ENCODE measurements at places on chromosomes 7 and 10.

DNA sequence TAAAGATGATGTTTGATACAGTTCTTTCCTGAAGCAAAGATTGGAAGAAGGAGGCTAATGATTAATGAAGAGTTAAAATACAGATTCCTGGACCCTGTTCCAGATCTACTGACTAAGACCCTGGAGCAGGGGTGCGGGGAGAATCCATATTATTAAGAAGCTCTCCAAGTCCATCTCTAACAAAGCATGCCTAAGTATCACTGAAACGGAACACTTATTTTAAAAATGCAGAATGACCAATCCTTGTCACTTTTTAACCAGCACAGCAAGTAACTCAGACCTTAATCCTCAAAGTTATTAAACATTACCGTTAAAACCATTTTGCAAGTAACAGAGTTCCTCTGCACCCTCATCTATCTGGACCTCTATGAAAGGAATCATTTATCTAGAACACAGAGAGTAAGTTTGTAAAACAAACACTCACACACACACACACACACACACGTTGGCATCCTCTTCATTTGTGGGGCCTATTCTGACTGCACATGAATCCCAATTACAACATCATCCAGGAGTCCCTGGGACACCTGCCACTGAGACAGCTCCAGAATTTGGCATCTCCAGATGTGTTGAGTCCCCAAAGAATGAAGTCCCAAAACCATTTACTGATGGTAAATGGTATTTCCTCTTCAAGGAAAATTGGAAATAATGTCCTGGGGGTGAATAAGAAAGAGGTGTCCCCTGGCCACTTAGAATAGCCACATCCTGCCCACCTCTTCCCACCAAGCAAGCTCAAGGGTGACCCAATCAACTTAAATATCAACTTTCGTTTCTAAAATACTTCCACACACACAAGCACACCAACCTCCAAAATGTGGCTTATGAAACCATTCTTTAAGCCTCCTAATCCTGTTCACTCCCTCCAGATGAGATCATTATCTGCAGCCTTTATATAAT, 117.5 kb downstream of the PARD3 start:
- no peak for DNase-seq

DNA sequence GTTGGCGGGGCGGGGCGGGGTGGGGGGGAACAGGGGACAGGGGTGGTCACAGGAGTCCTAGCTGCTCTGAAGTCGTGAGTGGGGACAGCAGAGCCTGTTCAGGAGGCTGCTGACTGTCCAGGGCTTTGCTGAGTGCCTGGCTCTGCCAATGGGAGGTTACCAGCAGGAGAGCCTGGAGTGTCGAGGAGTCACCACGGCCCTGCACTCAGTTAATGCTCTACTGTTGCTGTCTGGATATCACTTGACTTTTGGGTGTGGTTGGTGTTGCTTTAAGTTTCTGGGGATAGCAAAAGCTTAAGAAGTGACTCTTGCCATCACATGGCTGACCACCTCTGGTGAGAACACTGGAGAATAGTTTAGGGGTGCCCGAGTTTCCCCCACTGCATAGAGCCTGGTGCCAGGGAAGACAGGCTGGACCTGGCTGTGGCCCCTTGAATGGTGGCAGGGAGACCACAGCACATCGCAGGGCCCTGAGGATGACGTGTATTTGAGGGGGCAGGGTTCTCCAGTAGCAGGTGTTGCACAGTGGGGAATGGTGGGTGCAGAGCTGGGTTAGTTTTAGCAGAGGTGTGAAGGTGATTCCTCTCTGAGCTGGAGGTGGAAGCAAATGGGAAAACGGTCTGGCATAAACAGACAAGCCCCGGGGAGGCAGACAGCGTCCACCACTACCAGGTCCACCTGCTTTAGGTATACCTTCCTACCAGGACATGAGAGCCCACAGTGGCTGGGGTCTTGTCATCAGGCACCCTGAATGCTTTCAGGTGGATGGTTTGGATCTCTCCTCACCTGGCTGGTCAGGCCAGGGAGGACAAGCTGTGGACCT, 54.2 kb upstream of the CAMK2B start:
- no peak for DNase-seq

- DNase-seq: no peak
These were observed 46.8 kb downstream of the HIPK2 start for GRCh38 chr7:139730746-139731612.

- no peak for DNase-seq
These were observed 70.9 kb downstream of the PKD1L1 start for GRCh38 chr7:47877336-47877735.

DNA sequence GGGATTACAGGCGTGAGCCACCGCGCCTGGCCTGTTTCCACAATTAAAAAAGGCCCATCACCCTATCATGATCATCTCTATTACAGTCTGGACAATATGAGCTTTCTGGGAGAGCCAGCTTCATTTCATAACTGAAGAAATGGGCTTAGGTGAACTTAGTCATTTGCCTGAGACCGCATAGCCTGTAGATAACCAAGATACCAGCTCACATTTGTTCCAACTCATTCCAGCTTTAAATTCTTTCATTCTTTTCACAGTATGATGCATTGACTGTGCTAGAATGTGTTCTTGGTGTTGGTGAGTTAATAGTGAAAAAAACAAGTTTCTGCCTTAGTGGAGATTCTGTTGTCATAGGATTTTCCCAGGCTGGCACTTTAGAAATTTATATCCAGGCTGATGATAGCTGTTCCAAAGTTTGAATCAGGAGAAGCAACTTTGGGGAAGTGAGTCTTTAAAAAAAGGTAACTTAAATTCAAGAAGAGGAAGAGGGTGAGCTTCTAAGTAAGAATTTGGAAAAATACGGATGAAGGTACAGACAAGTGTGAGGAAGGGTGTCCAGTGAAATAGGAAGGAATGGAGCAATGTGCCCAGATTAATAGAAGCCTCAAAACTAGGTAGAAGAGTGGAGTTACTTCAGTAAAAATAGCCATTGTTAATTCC, 2.1 kb upstream of the H2AZ2 start:
- no peak for DNase-seq

GRCh38 chr7:34070511-34071323, 165.4 kb downstream of the BMPER start:
- DNase-seq: no peak

GRCh38 chr7:90094030-90094429, 60.2 kb upstream of the STEAP1 start:
- DNase-seq: no peak

DNA sequence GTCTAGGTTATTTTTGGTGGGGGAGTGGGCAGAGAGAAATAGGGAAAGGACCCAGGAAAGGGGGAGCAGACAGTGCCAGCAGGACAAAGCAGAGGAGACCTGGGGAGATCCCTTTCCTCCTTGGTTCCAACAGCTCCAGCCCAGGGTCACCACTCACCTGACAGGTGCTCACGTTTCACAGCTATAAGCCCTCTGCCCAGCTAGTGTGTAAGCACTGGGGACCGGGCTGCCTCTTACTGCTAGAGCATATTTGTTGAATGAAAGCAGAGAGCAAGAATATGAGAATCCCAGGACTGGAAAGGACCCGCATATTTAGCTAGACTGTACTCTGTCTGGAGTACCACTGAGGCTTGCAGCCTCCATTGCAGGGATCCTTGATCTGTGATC, 6.7 kb downstream of the ZCCHC24 start:
- DNase-seq: no peak

DNA sequence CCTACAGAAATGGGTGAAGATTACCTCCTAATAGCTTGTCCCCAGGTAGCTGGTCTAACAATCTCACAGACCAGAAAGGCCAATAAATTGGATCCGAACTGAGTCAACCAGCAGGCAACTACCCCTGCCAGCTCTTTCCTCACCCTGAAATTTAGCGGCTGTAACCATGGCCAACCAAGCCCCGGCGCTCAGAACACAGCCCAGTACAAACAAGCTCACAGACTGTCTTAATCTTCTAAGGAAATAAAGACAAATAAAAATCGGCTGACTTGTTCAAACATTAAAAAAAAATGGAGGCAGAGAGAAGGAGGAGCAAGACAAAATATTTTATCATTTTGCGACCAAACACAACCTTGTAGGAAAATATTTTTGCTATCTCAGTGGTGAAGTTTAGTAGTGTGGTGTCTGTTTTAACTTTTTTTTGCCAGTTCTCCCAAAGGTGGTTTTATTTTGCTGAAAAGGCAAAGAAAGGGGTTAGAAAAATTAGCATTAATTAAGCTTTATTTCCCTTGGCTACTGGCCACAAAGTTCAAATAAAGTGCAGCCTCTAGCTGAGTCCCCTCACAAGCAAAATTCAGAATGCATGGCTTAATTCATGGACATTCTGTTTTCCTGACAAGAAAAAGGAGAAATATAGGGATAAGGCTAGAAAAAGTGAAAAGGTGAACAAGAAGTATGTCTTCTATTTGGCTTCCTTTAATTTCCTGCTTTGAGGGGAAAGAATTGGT, 313.0 kb upstream of the NPVF start:
- no peak for DNase-seq

GRCh38 chr10:101934686-101935305, 91.2 kb upstream of the KCNIP2 start:
- no peak for DNase-seq

GRCh38 chr10:130941886-130942285, 369.6 kb downstream of the TCERG1L start:
- no peak for DNase-seq

- no peak for DNase-seq
These were observed 285.8 kb upstream of the COBL start for GRCh38 chr7:51602376-51602775.

DNA sequence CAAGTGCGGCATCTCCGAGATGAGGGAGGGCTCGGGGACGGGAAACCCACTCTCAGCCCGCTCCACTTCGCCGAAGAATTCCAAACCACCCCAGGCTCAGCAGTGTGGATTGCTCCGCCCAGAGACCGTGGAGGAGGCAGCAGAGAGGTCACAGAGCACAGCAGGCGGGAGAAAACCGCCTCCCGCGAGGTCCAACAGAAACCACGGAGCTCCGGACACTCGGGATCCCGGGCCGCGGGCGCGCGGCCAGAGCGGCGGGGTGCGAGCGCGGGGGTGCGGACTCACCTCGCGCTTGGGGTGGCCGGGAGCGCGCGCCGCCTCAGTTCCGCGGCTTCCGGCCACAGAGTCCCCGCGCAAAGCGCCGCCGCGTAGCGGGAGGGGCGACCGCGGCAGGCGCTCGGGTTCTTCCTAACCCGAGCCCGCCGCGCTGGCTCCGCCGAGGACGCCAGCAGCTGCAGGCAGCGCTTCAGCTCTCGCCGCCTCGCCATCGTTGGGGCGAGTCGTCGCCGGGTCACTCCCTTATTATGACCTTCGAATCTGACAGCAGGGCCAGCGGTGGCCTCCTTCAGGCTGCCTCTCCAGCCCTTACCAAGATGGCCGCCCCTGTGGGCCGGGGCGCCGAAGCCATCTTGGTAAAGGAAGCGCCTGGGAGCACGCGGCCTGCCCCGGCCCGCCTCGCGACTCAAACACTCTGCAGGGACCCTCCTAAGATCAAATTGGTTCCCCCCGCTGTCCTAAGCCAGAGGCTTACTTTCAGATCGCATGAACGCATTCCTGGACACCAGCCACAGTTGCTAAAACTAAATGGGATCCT, at the start of gene NAPEPLD:
NAPEPLD (minus strand) TSS at position 106 of the 814 bp plus-strand sequence. CDS start 20,323 bp downstream, outside the sequence.
- peak; percentile 69 for DNase-seq

DNA sequence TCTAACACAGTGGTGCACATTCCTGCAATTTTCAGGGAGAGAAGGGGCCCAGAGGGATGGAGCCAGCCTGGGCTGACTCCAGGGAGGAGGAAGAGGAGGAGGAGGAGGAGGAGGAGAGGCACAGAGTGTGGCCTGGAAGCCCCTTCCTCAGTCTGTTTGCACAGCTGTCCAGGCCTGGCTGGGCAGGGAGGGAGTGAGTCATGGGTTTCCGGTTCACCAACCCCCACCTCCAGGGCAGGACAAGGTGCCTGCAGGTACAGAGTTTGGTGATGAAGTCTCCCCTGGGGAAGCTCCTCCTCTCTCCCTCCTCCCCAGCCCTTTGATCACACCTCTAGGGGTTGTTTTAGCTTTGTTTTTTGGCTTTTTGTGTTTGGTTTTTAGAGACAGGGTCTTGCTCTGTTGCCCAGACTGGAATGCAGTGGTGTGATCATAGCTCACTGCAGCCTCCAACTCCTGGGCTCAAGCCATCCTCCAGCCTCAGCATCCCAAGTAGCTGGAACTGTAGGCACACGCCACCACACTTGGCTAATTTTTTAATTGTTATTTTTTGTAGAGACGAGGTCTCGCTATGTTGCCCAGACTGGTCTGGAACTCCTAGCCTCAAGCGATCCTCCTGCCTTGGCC, 77.5 kb upstream of the CUX1 start:
- no peak for DNase-seq

GRCh38 chr7:5699467-5700384, 81.7 kb downstream of the RNF216 start:
- no peak for DNase-seq

DNA sequence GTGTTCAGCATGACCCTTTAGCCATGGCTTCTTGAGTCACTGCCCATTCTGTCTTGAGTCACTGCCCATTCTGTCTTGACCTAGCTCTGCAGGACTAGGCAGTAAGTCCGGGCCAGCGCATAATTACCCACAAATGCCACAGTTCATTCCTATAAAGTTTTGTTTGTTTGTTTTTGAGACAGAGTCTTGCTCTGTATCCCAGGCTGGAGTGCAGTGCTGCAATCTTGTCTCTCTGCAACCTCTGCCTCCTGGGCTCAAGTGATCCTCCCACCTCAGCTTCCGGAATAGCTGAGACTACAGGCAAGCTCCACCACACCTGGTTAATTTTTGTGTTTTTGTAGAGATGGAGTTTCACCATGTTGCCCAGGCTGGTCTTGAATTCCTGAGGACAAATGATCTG, 32.7 kb upstream of the TARP start:
- no peak for DNase-seq

DNA sequence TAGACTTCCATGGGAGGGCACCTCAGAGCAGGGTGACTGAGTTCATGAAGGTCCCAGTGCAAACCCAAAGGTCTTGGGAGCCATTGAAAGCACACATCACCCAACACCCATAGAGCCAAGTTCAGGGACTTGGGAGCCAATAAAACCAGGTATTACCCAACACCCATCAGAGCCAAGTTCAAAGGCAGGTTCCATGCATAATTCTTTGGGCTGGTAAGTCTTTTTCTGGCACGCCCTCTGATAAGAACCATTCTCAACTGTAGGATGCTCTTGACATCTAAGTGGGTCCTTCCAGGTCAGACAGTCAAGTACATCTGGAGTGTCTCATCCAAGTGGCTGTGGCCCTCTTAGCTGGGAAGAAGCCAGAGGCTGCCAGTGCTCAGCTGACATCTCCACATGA, 63.2 kb downstream of the EBF3 start:
- no peak for DNase-seq

DNA sequence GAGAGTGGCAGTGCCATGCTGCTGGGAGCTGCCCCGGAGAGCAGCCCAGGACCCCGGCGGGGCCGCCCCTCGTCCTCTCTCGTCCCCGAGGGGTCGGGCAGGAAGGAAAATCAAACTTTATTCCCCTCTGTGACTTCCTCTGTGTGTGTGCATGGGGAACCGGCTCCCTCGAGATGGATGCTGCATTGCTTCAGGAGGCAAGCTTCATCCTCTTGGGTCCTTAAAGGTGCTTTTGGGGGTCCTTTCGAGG, 726 bp downstream of the MCU start:
- DNase-seq: no peak

- DNase-seq: no peak
These were observed 11.8 kb downstream of the CUTC start for GRCh38 chr10:99743841-99744240.

GRCh38 chr10:22833781-22834180, 94.1 kb upstream of the ARMC3 start:
- DNase-seq: no peak
